Astrocyte (in vitro differentiated cells and primary cell): ENCODE measurements at places on chromosomes 5 and 9. TPM values are rescaled to one million over a fixed set of nuclear protein-coding genes. Genes with fewer than 3 reads are reported as not detected.

The DMGDH gene
- not detected in 2 replicates for total RNA-seq

The ARL14EPL gene
- total RNA-seq = not detected in 2 replicates

The TBC1D2 gene
- total RNA-seq = 9.6 and 10.2 TPM in 2 replicates

The ABCA2 gene
- 16.2 and 20.0 TPM in 2 replicates for total RNA-seq

The SLC25A2 gene
- 0.19 and 0.25 TPM in 2 replicates for total RNA-seq

The DAB2IP gene
- total RNA-seq = 41.4 and 41.7 TPM in 2 replicates

The LAMC3 gene
- total RNA-seq = 0.20 and 0.55 TPM in 2 replicates

The TLR4 gene
- 7.4 and 9.1 TPM in 2 replicates for total RNA-seq

The BTNL3 gene
- not detected in 2 replicates for total RNA-seq

The SREK1IP1 gene
- total RNA-seq = 26.2 and 27.3 TPM in 2 replicates

The SLC6A19 gene
- total RNA-seq = not detected in 2 replicates

The SMIM33 gene
- total RNA-seq = not detected in 2 replicates

The SLC1A1 gene
- total RNA-seq = 6.4 and 6.7 TPM in 2 replicates

The EPB41L4A gene
- 8.2 and 11.1 TPM in 2 replicates for total RNA-seq

The HACD4 gene
- 1.9 and 2.1 TPM in 2 replicates for total RNA-seq
